Stimulated activated CD8-positive, alpha-beta memory T cell treated with anti-CD3 and anti-CD28 coated beads, Interleukin-4, amount 100 ng/mL, for 4 hours (primary cell): ENCODE measurements at places on chromosomes 5 and 9.

DNA sequence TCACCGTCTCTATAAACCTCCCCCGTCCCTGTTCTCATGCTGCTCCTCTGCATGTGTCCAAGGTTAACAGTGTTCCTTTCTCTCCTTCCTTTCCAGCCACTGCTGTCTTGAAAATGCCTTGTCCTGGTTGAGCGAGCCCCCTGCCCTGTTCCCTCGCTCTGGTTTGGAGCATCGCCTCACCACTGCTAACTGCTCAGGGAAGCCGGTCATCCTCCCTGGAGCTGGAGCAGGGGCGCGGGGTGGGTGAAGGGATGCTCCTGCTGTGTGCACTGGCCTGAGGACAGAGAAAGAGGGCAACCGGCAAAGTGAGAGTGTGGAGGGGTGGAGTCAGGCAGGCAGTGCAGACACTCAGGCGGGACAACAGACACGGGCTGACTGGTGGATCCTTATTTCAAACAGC, 19.4 kb downstream of the UBE2QL1 start:
- no peak for DNase-seq

DNA sequence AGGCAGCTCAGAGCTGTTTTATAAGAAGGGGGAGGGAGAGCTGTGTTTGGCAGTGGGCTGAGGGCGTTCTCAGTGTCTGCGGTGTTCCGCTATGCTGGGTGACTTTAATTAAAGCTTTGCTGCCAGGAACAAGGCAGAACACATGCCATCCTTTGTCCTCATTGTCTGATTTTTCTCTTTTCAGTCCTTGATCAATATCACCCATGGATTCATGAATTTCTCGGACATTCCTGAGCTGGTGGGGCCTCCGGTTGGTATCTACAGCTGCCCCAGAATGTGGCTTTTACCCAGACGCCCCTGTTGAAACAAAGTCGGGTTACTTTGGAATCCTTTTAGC, 66.5 kb upstream of the TGFBR1 start:
- no peak for DNase-seq

DNA sequence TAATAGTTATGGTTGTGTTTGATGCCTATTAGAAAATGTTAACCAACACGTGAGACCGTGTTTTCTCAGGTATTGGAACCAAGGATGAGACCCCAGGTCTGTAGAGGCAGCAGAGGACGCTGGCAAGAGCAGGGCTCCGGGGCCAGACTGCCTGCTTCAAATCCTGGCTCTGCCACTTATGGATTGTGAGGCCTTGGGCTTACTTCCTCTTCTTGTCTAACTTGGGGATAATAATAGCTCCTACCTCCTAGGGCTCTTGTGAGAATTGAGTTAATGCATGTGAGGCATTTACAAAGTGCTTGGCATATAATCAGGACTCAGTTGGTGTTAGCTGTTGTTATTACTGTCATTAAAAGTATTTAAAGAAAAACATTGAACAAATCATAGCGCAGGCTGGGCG, 85.5 kb upstream of the PITX1 start:
- DNase-seq: no peak

GRCh38 chr5:88081877-88082276, 186.8 kb downstream of the TMEM161B start:
- no peak for DNase-seq

GRCh38 chr5:73447530-73448462, 781 bp downstream of the FOXD1 start:
- DNase-seq: no peak

DNA sequence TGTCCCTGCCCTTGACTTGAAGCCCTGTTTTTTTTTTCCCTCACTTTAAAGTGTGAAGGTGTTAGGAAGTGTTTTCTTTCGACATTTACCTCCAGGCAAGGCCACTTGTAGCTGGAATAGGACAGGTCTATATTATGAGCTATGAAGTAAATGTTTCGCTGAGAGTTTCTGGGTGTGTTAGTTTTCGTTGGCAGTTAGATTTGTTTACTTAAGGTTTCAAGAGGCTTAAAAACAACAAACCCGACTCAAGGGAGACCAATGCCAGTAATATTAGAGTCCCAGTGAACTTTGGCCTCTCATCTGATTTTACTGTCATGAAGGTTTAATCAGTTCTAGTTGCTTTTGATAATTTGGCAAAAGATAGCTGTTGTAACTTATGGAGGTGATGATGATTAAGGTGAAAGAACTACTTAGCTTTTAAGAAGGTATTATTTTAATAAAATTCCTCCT, 25.2 kb downstream of the OCLN start:
- no peak for DNase-seq

- no peak for DNase-seq
These were observed 22.9 kb downstream of the LIFR start for GRCh38 chr5:38533286-38534155.

GRCh38 chr5:72523960-72524582, 16.9 kb upstream of the ZNF366 start:
- no peak for DNase-seq

- DNase-seq: no peak
These were observed 136.8 kb downstream of the MVB12B start for GRCh38 chr9:126463426-126463825.

- DNase-seq: no peak
These were observed 135.1 kb downstream of the CSNK1G3 start for GRCh38 chr5:123647066-123647465.

DNA sequence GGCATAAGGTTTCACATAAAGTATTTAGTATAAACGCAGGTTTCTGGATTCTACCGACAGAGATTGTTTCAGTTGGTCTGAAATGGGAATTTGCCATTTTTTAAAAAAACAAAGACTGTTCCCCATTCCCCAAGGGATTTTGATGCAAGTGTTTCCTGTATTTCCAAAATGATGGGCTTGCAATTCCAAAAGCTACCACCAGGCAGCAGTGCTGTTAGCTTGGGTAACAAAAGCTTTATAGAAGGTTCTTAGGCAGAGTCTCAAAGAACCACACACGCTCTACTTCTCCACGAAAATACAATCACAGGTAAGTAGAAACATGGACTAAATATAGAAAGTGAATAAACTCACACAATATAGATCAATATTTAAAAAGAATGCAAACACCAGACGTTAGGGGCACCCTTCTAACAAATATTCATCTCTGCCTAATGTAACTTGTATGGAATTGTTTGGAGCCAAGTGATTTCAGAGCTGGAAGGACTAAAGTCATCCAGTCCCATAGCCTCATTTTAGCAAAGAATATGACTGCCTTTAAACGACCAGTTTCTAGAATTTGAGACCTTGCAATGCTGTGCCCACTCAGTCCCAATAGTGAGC, 154.3 kb downstream of the SPOCK1 start:
- no peak for DNase-seq

GRCh38 chr9:96553070-96553469, 66.6 kb downstream of the CDC14B start:
- no peak for DNase-seq

DNA sequence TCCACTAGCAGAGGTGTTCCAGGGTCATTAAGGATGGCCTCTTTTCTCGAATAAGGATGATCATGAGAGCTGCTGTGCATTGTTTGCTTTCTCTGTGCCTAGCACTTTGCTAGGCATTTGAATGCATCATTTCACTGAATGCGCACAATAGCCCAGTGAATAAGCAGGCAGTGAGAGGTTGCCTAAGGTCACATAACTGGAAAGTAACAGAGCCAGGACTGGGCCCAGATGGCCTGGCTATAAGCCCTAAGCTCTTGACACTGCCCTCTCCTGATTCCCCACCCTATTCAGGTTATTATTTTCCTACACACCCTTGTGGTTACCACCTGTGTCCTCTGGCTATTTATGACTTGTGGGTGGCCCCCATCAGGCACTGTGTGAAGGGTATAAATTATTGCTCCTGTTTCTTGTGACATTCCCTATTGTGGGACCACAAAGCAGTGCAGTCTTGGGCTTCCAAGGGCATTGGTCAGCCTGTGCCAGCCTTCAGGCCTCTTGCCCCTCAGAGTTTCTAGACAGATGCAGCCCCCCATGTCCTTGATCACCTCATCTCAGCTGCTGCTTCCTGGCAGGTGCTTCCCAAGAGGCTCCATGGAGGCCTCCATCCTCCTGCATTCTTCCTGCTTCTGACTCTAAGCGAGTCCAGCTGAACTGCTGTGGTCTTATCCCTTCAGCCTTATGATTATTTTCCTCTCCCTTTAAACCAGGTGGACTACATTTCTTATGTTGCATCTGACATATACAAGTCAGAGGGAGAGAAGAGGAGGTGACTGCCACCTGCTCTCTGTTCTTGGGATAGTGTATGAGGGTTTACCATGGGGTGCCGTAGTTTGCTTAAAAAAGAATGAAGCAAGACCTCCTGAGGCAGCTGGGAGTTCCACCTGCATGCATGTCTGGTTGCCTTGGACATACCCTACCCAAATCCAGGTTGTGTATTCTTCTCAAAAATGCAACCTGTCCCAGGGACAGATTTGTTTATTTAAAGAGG, 47.6 kb downstream of the ANGPTL2 start:
- no peak for DNase-seq

DNA sequence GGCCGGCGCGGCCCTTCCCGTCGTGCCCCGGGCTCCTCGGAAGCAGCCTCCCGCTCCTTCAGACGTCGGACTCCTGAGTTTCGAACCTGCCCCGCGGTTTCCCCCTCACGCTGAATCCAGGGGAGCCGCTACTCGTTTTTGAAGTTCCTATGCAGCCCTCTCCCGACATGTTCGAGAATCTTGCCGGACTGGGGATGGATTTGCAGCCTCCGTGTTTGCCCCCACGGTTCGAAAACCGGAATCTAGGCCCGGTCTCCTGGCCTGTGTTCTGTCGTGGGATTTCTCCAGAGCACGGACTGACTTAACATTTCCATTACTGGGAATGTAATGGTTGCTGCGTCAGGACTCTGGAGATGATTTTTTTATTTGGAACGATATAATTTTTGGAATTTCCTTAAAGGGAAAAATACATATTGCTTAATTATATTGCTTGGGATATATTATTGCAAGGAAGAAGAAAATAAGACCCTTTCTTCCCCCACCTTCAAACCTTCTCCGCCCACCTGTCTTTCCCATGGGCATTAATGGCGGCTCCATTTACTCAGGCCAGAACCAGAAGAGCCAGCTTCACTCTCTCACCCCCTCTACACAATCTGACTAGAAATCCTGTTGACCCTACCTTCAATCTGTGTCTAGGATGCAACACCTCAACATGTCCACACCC, 8.5 kb upstream of the MGAT1 start:
- no peak for DNase-seq

- DNase-seq: no peak
These were observed 19.1 kb downstream of the TRIM14 start for GRCh38 chr9:98099898-98100297.

DNA sequence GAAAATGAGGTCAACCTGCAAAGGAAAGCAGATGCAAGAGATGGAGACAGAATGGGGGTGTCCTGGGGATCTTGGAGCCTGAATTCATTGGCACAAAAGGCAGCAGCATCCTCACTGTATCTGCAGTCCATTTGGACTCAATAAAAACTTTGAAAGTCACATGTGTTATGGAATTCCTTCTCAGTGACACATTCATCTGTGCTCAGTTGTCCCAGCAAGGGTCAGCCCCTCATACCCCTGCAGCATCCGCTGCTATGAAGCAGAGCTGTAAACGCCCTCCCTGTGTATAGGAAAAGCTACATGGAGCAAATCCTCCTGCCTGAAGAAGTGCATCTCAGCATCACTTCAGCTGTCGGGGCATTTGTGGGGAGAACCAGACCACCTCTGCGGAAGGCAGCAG, 14.5 kb upstream of the RARS1 start:
- no peak for DNase-seq

- no peak for DNase-seq
These were observed 427.4 kb downstream of the CTNND2 start for GRCh38 chr5:11476866-11477265.

- no peak for DNase-seq
These were observed 140.1 kb upstream of the MOCS2 start for GRCh38 chr5:53249529-53250200.

- no peak for DNase-seq
These were observed 7.6 kb downstream of the TSPAN17 start for GRCh38 chr5:176654856-176655255.

GRCh38 chr9:124258607-124259157, 933 bp downstream of the NEK6 start:
- no peak for DNase-seq
